HepG2 (cell line): ENCODE measurements at places on chromosomes 5 and 9. TPM values are rescaled to one million over a fixed set of nuclear protein-coding genes. Genes with fewer than 3 reads are reported as not detected.

DNA sequence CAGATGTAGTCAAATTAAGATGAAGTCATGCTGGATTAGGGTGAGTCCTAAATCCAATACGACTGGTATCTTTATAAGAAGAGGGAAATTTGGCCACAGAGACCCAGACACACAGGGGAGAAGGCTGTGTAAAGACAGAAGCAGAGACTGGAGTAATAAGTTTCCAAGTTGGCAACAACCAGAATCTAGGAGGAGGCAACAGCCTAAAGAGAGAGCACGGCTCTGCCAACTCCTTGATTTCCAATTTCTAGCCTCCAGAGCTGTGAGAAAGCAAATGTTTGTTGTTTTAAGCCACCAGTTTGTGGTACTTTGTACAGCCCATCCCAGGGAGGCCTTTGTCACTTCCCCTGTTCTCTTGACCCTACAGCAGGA lies 74.4 kb downstream of the ATG10 start:
- no peak overlapping the region for H3K4me3 ChIP-seq
- H3K4me1 ChIP-seq = no peaks in the 10 kb centered on the region

DNA sequence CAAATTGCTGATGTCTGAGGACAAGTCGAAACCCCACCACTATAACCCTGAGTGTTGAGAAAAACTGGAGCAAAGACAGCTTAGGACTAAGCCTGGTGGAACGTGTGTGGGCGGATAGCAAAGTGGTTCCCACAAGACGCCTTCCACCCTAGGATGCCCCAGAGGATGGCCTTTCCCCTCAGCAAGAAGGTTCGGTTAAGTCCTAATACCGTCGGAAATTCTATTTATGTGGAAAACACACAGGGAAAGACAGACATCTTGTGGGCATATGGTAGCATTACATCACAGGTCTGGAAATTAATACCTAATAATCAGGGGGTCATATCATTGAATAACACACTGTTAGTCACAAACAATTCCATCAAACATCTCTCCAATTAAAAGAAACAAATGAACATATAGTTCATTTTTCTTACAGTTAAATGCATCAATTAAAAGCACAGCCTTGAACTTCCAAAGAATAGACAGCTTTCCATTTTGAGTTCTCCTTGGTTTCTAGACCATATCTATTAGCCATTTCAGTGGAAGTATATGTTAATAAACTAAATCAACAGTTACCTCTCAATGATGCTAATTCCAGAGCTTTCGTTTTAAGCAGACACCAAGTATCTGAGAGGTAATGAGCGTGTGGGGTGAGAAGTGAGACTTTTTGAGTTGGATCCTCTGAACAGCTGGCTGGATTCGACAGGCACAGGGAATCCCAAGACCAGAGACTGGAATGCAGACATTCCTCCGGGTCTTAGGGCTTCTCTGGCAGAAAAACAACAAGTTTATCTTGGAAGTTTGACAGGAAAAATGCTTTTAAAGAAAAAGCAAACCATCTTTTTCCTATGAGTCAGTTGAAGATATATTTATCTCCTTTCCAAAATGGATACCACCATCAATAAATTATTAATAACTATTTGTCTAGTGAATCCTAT lies 2.9 kb upstream of the ICE1 start:
- H3K27me3 ChIP-seq = no peaks in the 10 kb centered on the region
- H3K36me3 ChIP-seq = no peaks in the 10 kb centered on the region
- peaks cover 60% of the 10 kb centered on the region for H3K4me1 ChIP-seq
- DNase-seq = peak; percentile 52

- DNase-seq = peak; percentile 75
- peak overlapping the region; percentile 79 for H3K27ac ChIP-seq
- peak overlapping the region; percentile 75 for H3K4me3 ChIP-seq
- H3K4me1 ChIP-seq = peaks cover 85% of the 10 kb centered on the region
- H3K27me3 ChIP-seq = no peaks in the 10 kb centered on the region; the same call in 1 of the 2 replicates
Measured at GRCh38 chr5:177366528-177367322, 9.0 kb downstream of the RGS14 start.

DNA sequence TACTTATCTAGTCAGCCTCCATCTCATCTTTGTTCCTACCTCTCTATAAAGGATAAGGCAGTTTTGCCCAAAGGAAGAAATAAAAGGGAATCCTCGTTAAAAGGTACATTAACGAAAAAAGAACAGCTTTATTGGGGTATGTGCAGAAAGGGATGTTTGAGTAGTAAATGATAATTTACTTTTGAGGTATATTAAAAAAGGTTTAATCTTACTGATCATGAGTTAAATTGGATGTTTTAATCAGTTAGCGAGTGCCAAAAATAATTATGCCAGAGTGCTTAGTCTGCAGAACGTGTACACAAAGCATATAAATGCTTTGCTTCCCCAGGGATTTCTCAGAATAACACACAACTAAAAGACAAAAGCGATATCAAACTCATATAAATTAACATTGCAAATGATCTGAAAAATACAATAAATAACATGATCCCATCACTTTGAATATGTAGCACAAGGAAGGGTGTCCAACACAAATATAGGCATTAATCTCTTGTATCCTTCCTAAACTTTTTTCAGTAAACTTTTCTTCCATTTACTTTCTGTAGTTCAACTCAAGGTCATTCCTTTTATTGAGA lies 865.0 kb downstream of the NR2F1-AS1 start:
- no peaks in the 10 kb centered on the region for H3K27me3 ChIP-seq
- H3K4me1 ChIP-seq = no peaks in the 10 kb centered on the region
- H3K4me3 ChIP-seq = no peak overlapping the region

- H3K36me3 ChIP-seq = no peaks in the 10 kb centered on the region
- peak; percentile 19 for DNase-seq
- no peaks in the 10 kb centered on the region for H3K27me3 ChIP-seq
- no peak overlapping the region for H3K27ac ChIP-seq
Measured at GRCh38 chr5:95799191-95799835, 23.2 kb downstream of the GLRX start.

DNA sequence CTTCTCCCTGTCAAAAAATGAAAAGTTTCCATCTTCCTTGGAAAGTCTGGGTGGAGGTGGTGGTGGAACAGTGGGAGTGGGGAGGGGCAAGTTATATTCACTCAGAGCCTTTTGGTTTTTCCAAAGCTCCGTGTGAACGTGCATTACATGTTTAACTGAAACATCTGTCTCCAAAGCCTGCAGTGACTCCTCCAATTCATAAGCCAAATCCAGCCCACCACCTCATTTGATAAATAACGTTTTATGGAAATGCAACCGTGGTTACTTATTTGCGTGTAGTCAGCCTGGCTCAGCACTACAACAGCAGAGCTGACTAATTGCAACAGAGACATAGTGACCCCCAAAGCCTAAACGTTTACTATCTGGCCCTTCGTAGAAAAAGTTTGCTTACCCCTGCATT lies 13.9 kb downstream of the TNFSF8 start:
- no peak overlapping the region for H3K4me3 ChIP-seq
- H3K27ac ChIP-seq = no peak overlapping the region
- no peaks in the 10 kb centered on the region for H3K36me3 ChIP-seq
- no peak for DNase-seq

- no peak for DNase-seq
- H3K4me1 ChIP-seq = no peaks in the 10 kb centered on the region
- no peaks in the 10 kb centered on the region for H3K36me3 ChIP-seq
Measured at GRCh38 chr5:105807290-105807689, 1863.4 kb downstream of the EFNA5 start.

DNA sequence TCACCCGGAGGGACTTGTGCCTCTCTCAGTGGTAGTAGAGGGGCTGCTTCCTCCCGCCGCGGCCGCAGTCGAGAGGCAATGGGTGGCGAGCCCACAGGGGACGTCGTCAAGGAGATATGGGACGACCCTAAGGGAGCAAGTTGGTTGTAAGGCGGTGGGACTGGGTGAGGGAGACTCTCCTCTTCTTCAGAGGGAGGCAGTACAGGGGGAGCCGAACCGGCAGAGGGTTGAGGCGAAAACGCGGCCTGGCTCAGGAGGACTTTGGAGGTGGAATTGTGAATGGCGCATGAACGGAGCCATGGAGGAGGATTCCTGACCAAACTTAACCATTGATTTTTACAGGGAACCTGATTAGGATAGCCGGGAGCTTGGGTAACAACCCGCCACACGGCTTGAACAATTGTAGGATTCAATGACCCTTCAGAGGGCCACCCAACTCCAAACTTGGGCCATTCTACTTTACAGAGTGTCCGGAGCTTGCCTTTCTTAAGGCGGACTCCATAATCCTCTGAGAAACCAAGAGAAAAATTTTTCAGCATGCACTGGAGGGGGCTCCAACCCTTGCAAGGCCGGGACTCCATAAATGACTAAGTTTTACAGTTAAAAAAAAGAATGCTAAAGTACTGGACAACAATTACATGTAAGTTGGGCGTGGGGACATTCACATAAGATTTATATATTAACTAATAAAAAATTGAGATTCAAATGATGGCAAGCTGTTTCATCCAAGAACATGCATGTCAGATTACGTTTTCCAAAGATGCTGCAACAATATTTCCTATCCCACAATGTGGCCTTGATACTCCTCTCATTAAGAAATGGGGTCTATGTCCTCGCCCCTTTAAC lies 19.4 kb upstream of the RHOBTB3 start:
- no peak overlapping the region for H3K27ac ChIP-seq
- H3K36me3 ChIP-seq = no peaks in the 10 kb centered on the region
- no peak for DNase-seq
- H3K4me1 ChIP-seq = peaks cover 26% of the 10 kb centered on the region
- H3K4me3 ChIP-seq = no peak overlapping the region

The SLC6A18 gene
- total RNA-seq = not detected in 2 replicates

The PRDM9 gene
- total RNA-seq = not detected in 2 replicates

The PPP3R2 gene
- not detected in 2 replicates for total RNA-seq

The CDC20B gene
- total RNA-seq = not detected in 2 replicates

The THBS4 gene
- 0.60 and 0.98 TPM in 2 replicates for total RNA-seq
